ENCODE measurements at places on chromosomes 4 and X.
A peak's percentile ranks its signal among the peaks of the same experiment; 100 is the strongest.

- no peak for DNase-seq
Observed at GRCh38 chrX:153769865-153770600, 6.0 kb downstream of the PLXNB3 start.

- no peak for DNase-seq
Observed at GRCh38 chr4:147782087-147782781, 50.3 kb downstream of the ARHGAP10 start.

DNA sequence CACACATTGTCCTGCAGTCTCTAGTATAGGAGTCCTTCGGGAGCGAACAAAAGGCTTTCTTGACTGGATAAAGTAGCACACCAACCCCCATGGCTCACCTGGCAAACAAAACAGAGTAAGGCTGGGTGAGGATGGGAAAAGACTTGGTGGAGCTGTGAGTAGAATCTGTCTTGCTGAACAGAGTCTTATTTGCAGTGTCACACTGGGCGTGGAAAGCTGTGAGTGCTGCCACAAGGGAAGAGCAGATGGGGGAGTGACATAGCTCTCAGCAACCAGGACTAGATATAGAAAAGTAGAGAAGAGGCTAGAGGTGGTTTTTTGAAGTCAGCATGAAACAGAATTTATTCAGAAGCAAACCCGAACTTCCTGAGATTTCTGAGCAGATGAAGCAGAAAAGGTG is 137.2 kb upstream of the ESX1 start:
- DNase-seq, result no peak

DNA sequence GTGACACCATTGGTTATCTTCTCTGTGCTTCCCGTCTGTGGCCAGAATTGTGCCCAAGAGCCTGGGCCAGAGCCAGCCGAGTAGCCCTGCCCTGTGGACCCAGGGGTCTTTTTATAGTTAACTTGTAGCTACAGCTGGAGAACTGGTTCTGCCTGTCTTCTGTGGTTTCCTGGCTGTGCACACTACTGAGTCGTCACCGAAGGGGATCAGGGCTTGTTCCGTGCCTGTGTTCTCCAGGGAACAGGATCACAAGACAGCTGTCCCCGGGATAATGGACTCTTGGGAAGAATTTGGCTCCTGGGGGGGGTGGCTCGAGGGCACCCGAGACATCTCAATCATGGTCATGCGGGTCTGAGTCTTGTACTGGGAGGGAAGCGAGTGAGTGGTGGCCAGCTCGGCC is 22.1 kb upstream of the OPN1LW start:
- DNase-seq, result no peak

GRCh38 chr4:52612341-52612740 is 46.8 kb downstream of the USP46 start:
- DNase-seq, result no peak

DNA sequence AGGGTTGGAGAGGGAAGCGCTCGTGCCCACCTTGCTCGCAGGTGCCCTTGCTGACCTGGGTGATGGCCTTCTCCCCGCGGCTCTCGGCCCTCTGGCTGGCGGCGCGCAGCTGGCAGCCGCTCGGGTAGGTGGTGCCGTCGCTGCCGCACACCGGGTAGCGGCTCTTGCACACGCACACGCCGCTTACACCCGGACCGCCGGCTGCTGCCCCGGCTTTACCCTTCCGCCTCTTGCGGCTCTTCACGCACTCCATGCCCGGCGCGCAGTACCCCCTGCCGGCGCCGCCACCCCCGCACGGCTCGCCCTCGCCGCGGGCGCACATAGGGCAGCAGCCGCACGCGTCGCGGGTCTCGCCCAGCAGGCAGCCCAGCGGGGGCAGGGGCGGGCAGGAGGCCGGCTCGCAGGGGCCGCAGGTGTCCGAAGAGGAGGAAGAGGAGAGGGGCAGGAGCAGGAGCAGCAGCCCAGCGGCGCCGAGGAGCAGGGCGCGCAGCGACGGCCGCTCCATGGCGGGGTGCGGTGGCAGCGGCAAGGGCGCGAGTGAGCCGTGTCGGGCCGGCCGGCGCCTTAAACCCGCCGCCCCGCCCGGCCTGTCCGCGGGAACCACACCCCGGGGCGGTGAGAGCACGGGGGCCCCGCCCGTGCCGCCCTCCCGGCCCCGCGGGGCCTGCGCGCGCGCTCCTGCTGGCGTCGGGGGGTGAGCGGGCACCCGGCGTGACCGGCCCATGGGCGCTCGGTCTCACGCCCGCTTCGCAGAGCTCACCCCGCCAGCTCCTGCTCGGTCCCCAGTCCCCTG is at the start of gene IGFBP7:
IGFBP7 (minus strand) TSS at position 539 of the 793 bp plus-strand sequence; CDS start at position 505, 34 bp downstream.
- DNase-seq, result no peak

DNA sequence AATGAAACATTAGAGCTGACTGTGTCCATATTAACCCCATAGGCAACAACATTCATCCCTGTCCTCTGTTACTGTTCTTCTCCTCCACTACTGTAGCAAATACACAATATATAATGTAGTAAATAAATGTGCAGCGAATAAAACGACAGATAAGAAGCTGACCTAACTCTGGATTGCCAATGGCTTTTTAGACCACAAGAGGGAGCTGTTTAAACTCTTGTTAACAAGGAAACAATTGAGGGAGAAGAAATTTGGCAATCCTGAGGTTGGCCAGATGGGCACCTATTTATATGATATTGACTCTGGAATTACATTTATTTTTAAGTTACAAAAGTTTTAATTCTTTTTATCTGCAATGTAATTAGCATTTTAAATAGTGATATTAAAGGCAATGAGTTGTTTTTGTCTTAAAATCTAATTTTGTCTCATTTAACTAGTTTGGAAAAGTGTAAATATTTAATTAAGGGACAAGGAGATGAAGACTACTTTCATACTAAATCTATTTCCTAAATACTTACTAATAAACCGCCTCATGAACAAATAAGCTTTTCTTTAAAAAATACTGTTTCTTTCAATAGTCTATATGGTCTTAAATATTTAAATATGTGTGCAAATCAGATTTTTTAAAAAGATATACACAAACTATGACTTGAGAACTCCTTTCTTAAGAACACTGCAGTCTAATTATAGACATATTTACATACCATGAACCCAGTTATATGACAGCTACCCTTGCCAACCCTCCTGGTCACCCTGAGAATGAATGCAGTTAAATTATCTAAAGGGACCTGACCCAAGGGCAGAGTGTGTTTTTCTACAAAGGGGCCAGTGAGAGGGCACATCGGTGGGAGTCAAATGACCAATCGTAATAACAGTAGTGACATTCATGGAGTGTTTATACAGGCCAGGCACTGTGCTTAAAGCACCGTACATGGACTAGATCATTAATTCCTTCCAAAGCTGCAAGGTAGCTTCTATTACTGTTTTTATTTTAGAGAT is 52.9 kb upstream of the HPF1 start:
- no peak for DNase-seq

- DNase-seq, result no peak
Observed at GRCh38 chr4:41751449-41752061, 3.0 kb upstream of the PHOX2B start.

- no peak for DNase-seq
Observed at GRCh38 chr4:73181231-73181630, 77.4 kb downstream of the ANKRD17 start.

DNA sequence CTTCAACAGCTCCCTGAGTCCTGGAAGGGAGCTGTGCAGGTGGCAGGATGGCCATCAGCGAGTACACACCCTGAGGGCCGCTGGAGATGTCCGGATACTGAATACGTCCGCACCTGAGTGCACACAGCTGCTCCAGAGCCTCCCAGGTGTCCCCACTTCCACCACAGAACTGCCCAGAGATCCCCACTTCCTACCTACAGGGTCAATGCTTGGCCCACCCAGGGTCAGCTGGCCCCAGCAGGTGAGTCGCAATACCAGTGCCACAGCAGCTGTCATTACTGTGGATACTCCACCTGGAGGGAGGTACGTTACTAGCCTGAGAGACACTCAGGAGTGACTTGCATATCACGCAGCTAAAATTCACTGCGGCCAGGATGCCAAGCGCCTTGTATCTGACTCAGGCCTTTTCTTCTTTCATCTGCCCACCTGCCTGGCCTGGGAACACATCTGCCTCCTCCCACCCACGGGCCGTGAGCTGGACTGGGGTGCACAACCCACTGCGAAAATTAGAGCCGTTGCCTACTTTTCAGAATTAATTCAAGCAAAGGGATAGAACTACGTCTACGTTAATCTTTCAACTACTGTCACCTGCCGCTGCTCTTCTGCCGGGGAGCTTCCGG is 9.4 kb downstream of the C4orf50 start:
- no peak for DNase-seq

DNA sequence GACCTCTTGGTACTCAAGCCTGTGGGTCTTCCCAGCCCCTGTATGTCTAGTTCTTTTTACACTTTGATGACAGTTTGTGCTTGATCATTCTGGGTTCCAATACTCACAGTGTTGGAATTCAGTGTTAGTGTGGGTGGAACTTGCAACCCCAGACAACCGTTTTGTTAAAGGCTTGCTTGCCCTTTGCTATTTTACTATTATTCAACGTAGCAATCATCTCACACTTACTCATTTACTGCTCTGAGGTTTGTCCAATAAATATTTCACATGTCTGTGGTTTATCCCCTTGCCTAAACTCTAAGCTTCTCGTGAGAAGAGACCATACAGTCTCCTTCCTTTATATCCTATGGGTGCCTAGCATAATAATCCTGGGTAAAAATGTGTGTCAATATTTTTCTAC is 15.3 kb downstream of the CCNG2 start:
- no peak for DNase-seq

- DNase-seq, result no peak
Observed at GRCh38 chr4:168451744-168452390, 28.4 kb downstream of the DDX60L start.

- no peak for DNase-seq
Observed at GRCh38 chr4:142044271-142044670, 407.9 kb downstream of the IL15 start.

DNA sequence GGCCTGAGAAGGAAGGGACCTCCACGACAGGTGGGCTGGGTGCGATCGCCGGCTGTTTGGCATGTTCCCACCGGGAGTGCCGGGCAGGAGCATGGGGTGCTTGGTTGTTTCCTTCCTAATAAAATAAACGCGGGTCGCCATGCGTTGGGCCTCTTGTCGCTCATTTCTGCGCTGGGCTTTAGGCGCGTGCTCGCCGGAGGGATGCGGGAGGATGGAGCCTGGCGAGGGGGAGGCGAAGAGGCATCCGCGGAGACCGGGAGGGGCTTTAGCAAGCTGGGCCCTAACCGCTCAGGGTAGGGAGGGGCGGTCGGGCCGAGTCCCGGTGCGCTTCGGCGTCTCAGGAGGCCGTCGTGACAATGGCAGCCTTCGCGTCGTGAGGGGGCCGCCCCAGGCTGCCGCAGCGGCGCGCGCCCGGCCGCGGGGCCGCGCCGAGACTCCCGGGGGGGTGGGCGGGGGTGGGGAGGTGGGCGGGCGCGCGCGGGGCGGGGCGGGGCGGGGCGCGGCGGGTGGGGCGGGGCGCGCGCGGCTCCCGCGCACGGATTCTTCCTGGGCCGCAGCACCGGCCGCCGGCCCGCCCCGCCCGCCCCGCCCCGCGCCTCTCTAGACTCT is 476 bp upstream of the GDI1 start:
- DNase-seq, result peak; percentile 15

GRCh38 chr4:57865264-57865663 is 755.1 kb upstream of the IGFBP7 start:
- DNase-seq, result no peak

DNA sequence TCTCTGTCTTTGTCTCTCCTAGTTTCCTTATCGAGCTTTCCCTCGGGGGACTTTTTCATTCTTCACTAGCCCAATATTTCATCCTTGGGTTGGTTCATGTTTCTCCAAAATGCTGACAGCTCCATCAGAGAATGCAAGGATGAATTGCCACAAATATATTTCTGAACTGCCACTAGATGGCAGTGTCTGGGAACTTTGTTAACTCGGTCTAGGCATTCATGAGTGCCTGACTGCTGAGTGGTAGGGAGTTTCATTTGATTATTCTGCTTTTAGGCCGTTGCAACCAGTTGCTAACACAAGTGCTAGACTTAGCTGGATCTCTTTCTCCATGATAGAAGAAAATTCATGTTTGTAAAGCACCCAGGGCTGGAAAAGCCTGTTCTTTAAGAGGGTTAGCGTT is 73.5 kb upstream of the RAP2C start:
- no peak for DNase-seq

DNA sequence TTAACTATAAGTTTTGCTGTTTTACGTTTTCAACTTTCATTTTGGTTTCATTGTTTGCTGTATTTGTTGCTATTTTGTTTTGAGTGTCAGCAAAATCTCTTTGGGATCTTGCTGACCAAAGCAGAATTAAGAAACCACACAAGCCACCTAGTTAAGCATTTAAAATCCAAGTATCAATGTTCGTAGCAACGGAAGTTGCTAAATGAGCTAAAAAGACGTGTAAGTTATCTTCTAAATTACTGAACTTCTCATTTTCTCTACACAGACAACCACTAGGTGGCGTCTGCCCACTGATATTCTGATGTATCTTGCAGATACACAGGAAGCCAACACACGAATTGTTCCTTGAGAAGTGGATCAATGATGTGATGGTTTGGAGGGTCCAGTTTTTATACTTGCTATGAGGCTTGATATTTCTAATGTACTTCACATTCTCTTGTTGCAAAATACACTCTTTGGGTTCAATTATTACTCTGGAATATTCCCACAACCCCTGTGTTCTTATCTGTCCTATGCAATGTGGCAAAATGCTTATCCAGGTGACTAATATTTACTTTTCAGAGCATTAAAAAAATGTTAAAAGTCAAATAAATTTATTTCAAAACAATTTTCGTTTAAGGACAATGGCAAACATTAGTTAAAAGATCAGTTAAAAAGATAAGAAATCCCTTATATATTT is 250.5 kb downstream of the TECRL start:
- DNase-seq, result no peak

- DNase-seq, result no peak
Observed at GRCh38 chr4:65738134-65738533, 67.8 kb upstream of the EPHA5 start.

DNA sequence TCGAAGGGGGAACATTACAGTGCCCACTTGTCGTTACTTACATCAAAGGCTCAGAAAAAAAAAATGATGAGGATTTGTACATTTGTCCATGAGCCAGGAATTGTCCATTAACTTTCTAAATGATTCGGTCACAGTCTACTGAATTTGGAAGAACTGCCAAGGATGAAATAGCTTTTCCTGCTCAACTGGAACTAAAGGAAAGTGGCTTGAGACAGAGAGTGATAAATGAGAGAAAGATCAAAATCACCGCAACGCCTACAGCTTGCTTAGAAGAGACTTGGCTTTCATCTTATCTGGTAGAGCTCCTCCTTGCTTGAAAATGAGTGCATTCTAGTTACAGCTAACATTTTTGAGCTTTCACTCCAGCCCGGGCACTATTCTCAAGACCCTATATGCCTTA is 55.5 kb upstream of the ADGRG2 start:
- DNase-seq, result no peak

DNA sequence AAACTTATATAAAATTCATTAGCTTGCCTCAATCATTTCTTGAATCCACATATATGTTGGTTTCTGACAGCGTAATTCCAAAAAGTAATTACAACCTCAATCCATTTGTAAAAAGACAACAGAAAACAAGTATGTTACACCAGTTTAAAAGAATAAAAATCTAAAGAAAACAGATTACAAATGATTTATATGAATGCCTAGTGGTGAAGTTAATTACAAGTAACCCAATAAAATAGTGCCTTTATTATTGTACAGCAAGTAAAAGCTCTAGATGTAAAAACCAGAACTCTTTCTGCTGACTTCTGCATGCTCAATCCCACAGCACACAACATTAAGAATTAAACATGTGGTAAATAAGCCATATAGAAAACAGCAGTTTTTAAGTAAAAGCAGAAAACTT is 197.8 kb downstream of the MAB21L2 start:
- no peak for DNase-seq

GRCh38 chrX:68420559-68420958 is 12.7 kb downstream of the OPHN1 start:
- DNase-seq, result no peak

GRCh38 chrX:133213117-133213516 is 5.0 kb downstream of the TFDP3 start:
- no peak for DNase-seq

GRCh38 chr4:87121341-87122065 is 98.9 kb downstream of the KLHL8 start:
- no peak for DNase-seq
